Stimulated activated naive B cell treated with anti-CD40 and anti-IgM and Interleukin-4, amounts not matched to agents 10 μg/mL and 1 μg/mL and 100 μg/mL, for 72 hours (primary cell): ENCODE measurements at places on chromosomes 6 and 20.
A peak's percentile ranks its signal among the peaks of the same experiment; 100 is the strongest.

DNA sequence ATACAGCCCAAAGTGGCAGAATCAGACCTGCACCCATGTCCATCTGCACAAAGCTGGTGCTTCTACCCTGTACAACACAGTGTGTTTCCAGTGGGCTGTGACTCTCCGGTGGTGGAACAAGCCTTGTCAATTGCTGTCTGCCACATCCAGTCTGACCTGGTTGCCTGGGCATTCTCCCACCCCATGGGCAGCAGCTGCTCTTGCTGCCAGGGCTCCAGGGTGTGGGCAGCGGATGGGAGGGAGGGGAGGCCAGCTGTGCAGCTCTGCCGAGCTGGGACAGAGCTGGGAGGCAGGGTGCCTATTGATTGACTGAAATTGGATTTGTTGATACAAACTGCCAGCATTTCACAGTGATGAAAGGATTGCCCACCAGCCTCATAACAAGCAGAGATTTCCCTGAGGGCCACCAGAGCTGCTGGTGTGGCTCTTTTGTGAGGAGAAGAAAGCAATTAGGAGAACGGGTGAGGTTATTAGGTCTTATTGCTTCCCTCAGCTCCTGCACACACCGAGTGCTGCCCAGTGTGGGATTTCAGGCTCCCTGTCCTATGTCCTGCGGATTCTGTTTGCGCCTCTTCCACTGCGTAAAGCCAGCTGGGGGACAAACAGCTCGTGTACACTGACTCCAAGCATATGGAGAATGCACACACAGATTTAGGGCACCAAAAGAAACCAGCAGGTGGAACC, 150.8 kb downstream of the NRN1 start:
- DNase-seq: no peak

GRCh38 chr20:25023356-25023755, 30.8 kb upstream of the APMAP start:
- no peak for DNase-seq

DNA sequence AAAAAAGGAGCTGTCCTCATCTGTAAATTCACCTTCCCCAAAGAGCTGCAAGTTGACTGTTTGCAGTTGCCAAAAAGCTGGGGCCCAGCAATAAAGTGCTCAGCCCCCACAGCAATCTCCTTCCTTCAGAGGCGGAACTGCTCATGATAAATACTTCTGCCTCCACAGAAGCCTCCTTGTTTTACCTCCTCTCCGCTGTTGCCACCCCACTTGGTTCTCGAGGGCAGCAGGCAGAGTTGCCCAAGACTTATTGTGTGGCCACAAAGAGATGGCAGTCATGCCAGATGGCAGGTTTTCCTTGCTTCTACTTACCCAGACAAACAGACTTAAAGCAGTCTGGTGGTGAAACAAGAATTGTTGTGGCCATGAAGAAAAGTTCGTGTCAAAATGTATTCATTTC, 66.3 kb downstream of the SLX4IP start:
- DNase-seq: no peak

- no peak for DNase-seq
Observed at GRCh38 chr6:10323018-10323417, 91.9 kb downstream of the TFAP2A start.

- DNase-seq: no peak
Observed at GRCh38 chr20:41203660-41204059, 66.3 kb downstream of the PLCG1 start.

- DNase-seq: no peak
Observed at GRCh38 chr6:21591446-21591845, 2.1 kb upstream of the SOX4 start.

- DNase-seq: no peak
Observed at GRCh38 chr20:53036992-53037391, 64.8 kb downstream of the TSHZ2 start.

- no peak for DNase-seq
Observed at GRCh38 chr6:42482174-42482573, 30.4 kb upstream of the TRERF1 start.

DNA sequence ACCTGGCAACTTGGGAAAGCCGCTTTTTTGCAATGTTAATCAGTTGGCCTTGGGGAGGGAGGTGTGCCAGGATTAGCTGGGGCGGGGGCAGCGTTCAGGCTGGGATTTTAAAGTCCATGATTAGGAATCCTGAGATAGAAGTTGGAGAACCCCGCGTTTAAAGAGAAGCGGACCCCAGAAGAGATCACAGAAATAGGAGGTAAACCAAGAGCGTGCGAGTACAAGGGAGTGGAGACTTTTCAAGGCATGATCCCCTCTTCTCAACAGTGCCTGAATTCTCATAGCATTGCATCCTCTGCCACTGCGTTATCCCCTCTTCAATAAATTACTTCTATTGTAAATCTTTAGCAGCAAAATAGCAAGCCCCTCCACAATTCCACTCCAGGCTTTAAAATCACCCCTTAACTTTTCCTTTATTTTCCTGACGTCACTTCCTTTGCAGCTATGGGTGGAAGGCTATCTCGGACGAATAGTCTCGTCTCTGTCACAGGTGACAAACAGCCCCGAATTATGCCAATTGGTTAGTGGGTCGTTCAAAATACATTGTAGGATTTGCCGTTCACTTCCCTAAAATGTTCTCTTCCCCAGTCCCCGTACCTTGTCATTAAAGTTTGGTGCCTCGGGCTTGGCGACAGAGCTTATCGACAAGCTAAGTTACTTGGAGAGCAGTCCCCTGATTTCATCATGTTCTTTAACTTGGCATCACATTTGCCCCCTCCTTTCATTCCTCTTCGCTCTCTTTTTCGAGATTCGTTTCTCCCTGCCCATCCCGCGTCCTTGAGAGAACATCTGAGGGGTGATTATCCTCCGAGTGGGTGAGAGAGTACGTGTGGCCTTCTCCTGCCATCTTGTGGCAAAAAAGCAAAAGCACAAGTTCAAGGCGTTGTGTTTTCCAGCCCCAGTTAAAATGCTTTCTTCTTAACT, 17.1 kb downstream of the OR2B2 start:
- DNase-seq: peak; percentile 46

DNA sequence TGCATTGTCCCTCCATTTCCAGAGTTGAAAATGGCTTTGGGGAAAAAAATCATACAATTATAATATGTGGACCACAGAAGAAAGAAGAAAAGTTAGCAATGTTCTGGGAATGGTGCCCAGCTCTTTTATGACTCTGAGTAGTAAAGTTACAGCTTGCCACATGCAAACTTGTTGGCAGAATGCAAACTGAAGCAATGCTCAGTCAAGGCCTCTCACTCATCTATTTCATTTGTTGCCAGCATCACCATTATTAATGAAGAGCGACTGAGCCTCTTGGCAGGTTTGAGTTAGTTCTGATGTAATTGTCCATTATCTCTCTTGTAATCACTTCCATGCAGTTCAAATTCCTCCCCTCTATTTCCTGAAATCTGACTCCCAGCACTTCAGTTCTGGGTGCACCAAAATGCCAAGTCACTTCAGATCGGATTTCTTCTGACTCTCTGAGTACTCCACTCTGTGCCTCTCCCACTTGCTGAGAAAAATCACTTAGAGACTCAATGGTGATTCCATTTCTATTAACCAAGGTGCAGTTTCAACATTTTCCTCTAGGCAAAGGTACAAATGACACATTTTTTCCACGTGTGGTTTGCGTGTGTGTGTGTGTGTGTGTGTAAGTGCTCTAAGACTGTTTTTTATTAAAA, 154.4 kb upstream of the STMND1 start:
- no peak for DNase-seq

- DNase-seq: no peak
Observed at GRCh38 chr6:135318738-135319469, 137.8 kb downstream of the MYB start.

GRCh38 chr20:61588411-61589385, 336.6 kb downstream of the CDH4 start:
- DNase-seq: no peak

- DNase-seq: no peak
Observed at GRCh38 chr20:21496452-21496851, 17.4 kb downstream of the NKX2-2 start.

DNA sequence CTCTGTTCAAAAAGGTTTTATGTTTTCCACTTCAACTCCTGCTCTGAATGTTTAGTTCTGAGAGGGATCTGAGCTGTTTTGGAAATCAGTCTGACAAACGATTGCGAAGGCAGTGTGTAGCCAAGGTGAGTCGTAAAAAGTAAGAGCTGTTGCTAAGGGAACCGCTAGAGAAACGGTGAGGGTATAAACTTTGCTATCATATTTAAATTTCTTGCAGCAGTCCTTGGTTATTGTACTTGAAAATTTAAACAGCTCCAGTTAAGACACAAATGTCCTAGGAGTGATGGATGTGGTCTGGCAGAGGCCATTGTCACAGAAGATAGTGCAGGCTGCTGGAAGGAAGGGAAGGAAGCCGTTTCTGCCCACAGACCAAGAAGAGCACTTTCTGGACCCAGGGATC, 64.9 kb upstream of the CITED2 start:
- no peak for DNase-seq

GRCh38 chr20:43178080-43178479, 11.6 kb downstream of the PTPRT start:
- DNase-seq: no peak

GRCh38 chr6:76347539-76347938, 275.1 kb upstream of the IMPG1 start:
- DNase-seq: no peak

DNA sequence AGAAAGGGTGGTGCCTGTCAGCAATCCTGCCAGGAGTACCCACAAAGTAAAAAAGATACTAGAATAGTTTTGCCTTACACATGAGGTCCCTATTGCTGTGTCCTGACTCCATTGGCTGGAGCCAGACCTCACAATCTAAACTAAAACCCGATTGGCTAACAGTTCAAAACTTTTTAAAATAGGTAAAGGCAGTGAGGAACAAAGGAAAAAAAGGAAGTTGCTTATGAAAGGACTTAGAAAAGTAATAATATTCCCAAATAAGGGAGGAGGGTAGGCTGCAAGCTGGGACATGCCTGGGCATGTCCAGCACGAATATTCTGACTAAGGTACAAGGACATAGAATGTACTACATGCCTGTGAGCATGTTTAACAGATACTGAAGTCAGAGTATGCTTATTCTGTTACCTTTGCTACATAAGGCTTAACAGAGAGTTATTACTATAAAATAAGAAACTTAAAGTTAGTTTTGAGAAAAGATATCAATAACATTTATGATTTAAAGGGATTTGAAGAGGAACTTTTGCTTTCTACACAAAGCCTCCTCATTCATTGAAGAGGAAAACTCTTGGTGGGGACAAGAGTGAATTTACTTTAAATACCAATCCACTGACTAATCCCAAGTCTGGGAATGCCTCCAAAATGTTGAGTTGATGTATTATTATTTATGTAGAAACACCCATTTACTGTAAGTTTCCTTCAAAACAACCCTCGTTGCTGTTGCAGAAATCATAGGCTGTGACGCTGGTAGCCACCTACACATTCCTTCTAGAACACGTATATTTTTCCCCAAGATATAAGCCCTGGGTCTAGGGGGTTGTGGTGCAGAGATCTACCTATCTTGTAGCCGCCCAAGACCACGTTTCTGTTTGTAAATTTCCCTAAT, 8.2 kb upstream of the MTHFD1L start:
- DNase-seq: no peak

GRCh38 chr20:17407550-17407949, 123.6 kb downstream of the BFSP1 start:
- no peak for DNase-seq

DNA sequence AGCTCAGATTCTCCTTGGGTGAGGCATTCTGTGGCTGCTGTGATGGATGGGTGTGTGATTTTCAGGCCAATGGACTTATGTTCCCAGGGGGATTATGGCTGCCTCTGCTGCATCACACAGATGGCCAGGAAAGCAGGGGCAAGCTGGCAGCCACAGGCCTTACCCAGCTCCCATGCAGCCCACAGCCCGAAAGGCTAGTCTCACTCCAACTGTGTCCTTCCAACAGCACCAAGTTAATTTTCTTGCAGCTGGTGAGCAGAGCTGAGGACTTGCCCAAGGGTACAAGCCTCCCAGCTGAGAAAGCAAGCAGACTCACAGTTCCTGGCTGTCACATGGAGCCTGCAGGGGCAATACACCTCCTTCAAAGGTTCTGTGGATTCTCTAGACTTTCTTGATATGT, 155.2 kb upstream of the KHDRBS2 start:
- DNase-seq: no peak

DNA sequence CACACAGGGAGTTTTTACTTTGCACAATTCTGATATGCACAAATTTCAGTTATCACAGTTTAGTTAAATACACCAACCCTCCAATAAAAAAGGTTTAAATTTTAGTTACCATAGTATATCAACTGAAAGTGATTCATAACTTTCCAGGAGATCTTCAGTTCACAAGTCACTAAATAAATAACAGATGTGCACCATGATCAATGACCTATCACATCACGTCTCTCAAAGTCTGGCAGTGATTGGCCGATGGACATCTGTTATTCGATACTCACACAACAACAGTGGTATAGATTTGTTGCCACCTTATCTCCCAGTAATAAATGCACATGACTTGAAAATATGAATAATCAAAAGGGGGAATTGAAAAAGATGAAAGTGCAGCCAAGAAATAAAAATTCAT, 66.8 kb upstream of the PTCHD4 start:
- DNase-seq: no peak

- no peak for DNase-seq
Observed at GRCh38 chr6:144607998-144608735, 323.0 kb downstream of the UTRN start.

GRCh38 chr20:47727909-47728361, 57.3 kb downstream of the SULF2 start:
- no peak for DNase-seq

- DNase-seq: no peak
Observed at GRCh38 chr20:60339738-60340137, 381.5 kb downstream of the CDH26 start.

DNA sequence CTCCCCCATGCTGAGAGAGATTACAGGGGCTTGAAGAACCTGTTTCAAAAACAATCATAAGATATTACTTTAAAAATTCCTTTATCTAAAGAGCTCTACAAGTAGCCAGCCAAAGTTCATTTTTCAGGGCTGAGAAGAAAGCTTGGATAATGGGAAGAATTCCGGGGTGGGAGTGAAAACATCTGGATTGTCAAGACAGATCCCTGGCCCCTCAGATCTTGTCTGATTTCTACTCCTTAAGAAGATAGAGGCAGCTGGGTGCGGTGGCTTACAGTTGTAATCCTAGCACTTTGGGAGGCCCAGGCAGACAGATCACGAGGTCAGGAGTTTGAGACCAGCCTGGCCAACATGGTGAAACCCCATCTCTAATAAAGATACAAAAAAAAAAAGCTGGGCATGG, 24.8 kb downstream of the TRMT6 start:
- DNase-seq: no peak

- no peak for DNase-seq
Observed at GRCh38 chr6:81857812-81858211, 105.3 kb upstream of the TENT5A start.

DNA sequence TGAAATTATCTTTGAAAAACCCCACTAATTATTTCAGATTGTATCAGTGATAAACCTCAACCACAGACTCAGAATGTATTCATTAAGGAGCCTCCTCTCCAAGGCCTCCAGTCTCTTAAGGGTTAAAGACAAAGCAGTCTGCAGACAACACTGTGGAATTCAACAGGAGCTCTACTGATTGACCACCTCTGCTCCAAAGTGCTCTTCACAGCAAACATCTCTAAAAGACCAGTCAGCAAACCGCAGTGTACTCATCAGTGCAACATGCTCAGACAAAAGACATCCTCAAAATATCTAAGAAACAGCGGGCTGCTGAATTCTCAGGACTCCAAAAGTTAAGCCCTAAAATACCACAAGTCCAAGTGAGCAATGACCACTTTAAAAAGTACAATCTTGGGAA, 42.0 kb downstream of the UQCC1 start:
- DNase-seq: no peak

- no peak for DNase-seq
Observed at GRCh38 chr20:40697541-40697940, 8.5 kb upstream of the MAFB start.
